Cardiac muscle cell (in vitro differentiated cells and primary cell): ENCODE measurements at places on chromosomes 16 and 17.

- no peak for DNase-seq
Observed at GRCh38 chr16:425740-426114, 278 bp downstream of the RAB11FIP3 start.

DNA sequence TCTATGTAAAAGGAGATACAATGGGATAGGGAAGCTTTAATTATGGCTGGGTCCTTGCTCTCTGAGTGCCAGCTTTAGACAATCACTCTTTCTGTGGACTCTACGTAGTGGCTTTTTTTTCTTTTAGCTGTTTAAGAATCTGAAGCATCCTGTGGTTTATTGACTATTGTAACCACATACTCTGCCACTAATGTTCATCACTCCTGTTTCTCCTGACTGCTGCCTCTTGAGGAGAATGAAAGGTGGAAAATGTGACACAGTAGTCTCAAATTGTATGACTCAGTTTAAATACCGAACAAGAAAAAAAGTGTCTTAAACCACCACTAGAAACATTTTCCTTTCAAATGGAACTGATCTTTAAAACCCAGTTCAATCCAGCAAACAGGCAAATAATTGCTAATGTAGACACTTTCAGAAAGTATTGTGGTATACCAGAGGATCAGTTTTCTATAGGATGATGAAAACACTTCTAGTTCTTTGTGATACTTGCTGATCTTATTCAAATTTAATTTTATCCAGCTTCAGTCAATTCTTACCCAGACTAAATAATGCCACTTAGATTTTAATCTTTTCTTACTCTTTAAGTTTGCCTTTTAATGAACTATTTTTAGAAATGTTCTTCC is 302.7 kb upstream of the PMFBP1 start:
- no peak for DNase-seq

GRCh38 chr17:32870969-32871368 is 6.0 kb downstream of the MYO1D start:
- peak; percentile 30 for DNase-seq

GRCh38 chr16:76125871-76126270 is 151.3 kb upstream of the CNTNAP4 start:
- DNase-seq: no peak

DNA sequence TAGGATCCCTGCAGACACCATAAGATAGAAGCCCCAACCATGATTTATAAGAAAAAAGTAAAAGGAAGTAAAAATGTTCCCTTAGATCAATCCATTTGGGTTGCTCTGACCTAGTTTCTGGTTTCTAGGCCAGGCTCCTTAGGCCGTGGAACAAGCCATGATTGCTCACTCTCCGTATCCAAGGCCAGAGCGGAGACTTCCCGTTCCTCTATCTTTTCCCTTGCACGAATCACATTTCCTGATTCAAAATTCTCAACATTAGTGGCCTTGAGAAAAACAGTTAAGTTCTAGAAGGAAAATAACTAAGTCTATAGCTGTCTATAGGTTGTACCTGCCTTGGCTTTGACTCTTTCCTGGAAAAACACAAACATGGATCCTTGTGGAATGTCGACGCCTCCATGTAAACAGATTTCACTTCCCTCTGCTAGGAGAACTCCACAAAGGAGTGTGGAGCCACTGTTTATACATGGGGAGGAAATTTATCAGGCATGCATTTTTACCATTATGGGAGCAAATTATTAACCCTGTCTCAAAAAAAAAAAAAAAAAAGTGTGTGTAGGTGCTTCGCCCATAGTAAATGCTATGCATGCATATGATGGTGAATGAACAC is 149.6 kb downstream of the ZFHX3 start:
- no peak for DNase-seq

GRCh38 chr16:51388516-51388951 is 237.5 kb upstream of the SALL1 start:
- no peak for DNase-seq

GRCh38 chr16:89093602-89094251 is at the start of gene ACSF3:
Gene ACSF3 (plus strand): TSS chr16:89093852. CDS start chr16:89100682, 6,830 bp downstream.
- peak; percentile 75 for DNase-seq

- peak; percentile 31 for DNase-seq
Observed at GRCh38 chr17:19336938-19337711, 25.4 kb downstream of the B9D1 start.

DNA sequence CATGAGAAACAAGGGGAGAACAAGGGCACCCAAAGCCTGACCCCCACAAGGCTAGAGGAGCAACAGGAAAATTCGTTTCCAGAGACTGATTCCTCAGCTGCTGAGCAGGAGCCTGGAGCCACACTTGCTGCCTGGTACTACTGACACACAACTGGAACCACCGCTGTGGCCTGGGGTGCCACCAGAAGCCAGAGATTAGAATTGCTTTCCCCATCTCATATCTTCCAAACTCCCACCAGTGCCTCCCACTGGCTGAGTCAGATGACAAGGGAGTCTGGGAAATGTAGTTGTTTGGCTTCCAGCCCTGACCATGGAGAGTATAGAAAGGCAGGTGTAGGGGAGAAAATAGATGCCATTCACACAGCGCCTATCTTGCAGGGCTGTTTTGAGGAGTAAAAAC is 4.1 kb upstream of the TMEM11 start:
- DNase-seq: peak; percentile 33

DNA sequence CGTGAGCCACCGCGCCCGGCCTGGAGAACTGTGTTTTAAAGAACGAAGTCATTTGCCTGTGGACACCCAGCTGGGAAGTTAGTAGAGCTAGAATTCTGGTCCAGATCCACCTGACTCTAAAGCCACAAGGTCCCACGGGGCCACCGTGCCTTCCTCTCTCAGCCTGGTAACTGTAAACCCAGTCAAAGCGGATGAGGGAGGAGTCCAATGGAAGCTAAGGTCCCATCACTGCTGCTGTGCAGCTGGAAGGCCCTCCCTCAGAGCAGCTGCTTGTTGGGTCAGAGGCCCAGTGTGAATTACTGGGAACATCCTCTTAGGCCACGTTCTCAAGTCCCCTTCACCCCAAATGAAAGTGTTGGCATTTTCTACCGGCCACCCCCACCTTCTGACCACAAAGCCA is 48.8 kb upstream of the CACNG5 start:
- DNase-seq: no peak

- no peak for DNase-seq
Observed at GRCh38 chr17:81095383-81095762, 60.4 kb downstream of the BAIAP2 start.

GRCh38 chr16:22035153-22035552 is 27.2 kb downstream of the MOSMO start:
- peak; percentile 20 for DNase-seq

DNA sequence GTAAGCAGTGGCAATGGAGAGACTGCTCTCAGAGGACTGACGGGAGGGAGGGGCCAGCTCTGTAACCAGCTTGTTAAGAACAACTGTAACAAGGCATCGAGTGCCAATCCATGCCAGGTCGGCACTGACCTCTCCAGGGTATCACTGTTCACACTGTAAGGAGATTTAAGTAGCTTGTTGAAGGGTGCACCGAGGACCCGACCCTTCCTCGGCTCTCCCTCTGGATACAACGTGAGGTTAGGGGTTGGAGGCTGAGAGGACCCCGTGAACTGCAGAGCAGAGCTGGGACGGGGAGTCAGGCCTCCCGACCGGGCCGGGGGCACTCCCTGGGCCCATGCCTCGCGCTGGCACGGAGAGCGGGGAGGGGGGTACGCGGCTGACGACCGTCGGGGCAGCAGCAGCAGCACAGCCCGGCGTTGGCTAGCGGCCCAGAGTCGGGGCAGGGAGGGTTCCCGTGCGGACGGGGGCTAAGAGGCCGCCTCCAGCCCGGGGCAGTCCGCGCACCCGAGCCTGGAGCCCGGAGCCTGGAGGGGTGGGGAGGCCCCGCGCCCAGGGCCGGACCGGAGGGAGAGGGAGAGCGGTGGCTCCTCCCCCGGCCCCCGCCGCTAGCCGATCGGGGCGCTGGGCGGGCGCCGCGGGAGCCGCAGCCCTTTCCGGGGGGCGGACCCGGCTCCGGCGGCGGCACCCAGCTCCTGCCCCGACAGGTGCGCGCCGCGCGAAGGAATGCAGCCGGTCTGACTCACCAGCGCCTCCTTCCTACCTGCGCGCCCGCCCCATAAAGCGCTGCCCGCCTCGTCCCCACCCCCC is at the start of gene ITGB4:
ITGB4 (plus strand) TSS at position 804 of the 807 bp plus-strand sequence. CDS start 3,245 bp downstream, outside the sequence.
- DNase-seq: peak; percentile 6

GRCh38 chr16:54366943-54367342 is 80.4 kb upstream of the IRX3 start:
- no peak for DNase-seq

DNA sequence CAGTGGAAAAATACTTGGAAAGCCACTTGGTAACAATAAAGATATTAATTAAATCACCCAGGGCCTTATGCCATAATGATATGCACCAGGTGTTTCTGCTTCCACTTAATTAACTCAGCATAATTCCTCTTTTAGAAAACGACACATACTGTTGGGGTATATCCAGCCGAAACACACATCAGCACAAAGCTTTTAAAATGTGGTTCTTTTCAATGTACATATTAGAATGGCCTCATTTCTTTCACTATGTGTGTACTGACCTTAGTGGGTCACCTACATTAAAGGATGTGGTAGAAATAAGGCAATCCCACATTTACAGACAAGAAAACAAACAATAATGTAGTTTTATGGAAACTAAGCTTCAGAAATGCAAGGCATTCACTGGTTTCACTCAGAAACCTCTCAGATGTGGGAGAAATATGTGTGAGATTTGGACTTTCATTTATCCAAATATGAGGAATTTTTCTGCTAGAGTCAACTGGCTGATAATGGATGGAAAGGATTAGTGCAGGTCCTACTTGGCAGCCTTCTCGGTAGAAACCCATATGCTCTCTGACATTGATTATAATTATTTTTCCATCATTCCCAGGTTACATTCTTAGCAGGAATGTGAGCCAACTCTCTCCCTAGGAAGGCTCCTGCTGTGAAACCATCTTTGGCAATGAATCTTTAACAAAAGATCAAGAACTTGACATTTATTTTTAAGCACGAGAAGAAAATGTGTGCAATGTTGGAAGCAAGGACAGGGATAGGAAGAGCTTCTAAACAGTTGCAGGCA is 66.7 kb upstream of the DHX40 start:
- DNase-seq: no peak

- DNase-seq: peak; percentile 70
Observed at GRCh38 chr17:80891397-80892018, 100.1 kb upstream of the CHMP6 start.

DNA sequence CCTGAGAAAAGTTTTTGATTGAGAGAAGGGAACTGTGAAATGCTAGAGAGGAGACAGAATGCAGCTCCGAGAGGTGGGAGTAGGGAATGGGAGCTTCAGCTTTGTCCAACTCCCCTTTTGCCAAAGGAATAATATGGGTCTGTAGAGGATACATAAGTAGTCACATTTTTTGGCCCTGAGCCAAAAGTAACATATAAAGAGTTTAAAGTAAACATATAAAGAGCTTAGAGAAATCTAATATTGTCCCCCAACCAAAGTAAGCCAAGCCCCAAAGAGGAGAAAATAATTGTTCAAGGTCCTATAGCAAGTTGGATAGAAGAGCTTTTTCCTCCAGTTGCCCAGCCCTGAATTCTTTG is 215.1 kb downstream of the TMEM114 start:
- DNase-seq: no peak

- no peak for DNase-seq
Observed at GRCh38 chr17:55806745-55807495, 56.1 kb downstream of the PCTP start.

DNA sequence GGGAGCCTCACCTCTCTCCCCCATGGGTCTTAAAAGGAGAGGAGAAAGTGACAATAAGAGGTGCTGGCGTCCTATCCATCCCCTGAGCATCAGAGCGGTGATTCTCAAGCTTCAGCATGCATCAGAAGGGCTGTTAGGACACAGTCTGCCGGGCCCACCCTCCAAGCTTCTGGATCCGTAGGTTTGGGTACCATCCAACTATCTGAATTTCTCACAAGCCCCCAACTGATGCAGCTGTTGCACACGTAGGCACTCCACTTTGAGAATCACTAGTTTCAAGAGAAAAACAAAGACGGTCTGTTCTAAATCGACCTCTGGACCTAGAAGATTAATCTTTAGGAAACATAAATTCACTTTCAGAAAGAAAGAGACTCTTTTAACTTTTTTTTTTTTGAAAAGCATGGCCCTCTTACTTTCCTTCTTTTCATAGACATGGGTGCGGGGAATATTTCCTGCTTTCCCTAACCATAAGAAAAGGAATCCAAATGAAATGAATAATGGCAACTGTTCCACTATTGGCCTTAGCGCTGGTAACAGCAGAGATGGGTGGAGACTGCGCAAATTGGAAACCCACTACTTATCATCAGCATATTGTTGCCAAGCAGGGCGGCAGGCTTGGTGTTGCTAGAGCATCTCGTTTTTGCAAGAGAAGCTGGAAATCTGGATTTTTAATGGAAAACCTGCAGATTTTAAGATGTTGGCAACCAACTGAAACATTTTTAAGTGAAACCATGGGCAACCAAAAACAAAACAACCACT is 144.4 kb downstream of the GAS7 start:
- DNase-seq: no peak

GRCh38 chr17:3738562-3739295 is 15.0 kb downstream of the HASPIN start:
- DNase-seq: no peak

DNA sequence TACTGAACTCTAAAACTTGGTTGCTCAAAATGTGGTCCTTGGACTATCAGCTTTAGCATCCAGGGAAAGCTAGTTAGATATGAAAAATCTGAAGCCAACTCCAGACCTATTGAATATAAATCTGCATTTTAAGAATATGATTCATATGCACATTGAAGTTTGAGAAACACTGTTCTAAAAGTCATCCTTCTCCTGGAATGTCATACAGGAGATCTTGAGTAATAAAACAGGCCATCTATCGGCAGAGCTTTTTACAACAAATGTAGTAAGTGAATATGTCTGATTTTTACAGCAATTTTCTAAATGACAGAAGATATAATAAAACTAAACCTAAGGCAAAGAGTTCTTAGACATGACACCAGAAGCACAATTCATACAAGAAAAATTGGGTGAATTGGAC is 140.4 kb downstream of the PMP22 start:
- no peak for DNase-seq

DNA sequence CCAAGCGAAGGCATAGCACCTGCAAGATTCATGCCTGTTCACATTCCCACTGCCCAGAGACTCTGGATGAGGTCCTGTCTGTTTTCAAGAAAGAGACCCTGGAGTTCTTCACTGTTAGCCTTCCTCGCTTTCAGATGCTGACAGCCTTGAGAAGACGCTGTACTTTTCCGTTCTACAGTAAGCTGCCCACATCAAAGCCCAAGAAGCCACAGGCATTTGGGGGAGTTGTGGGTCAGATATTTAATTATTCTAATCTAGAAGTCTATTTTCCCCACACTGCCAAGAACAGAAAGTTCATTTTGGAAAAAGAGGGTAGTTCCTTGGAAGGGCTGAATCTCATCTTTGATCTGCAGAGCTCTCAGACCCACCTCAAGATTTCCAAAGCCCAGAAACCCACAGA is 127.9 kb downstream of the AXIN2 start:
- DNase-seq: no peak

- DNase-seq: no peak
Observed at GRCh38 chr17:14616528-14616927, 315.6 kb downstream of the HS3ST3B1 start.

DNA sequence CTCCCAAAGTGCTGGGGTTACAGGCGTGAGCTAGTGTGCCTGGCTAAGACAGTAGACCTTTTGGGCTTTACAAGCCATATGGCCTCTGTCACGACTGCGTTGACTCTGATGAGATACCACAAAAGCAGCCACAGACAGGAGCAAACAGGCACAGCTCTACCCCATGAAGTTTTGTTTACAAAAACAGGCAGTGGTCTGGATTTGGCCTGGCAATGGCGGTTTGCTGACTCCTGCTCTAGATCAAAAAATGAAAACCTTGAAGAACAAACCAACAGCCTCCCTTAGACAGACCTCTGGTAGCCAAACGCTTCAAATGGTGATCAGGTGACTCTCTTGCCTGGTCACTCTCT is 20.7 kb downstream of the SLC43A2 start:
- no peak for DNase-seq

- DNase-seq: peak; percentile 72
Observed at GRCh38 chr17:29111816-29112499, 68.2 kb downstream of the MYO18A start.
